Substantia nigra (tissue), 51 donors: ENCODE measurements at places on chromosomes 1 and 21.

DNA sequence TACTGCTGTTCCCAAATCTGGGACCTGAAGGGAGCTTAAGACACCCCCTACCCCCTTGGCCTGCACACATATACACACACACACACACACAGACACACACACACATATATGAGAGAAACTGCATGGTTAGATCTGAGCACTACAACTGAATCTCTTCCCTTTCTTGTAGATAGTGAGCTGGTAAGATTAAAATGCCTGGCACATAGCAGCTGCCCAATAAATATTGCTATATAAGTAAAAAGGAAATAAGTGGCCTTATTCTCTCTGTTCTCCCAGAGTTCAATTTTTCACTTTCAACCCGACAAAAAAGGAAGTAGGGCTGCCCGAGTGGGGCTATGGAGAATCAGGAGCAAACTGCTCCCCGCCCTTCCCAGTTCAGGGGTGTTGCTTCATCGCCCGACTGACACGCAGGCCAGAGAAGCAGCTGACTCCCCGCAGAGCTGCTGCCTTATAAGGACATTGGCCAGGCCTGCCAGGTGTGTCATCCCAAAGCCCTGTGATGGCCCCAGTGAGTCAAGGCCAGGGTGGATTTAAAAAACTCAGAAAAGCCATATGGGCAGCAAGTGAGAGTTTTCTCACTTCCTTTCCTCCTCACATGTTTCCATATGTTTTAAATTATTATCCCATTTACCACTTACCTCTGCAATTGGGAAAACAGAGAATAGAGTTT is 106.5 kb upstream of the SLC44A3 start:
- peak; percentile 14 for DNase-seq

DNA sequence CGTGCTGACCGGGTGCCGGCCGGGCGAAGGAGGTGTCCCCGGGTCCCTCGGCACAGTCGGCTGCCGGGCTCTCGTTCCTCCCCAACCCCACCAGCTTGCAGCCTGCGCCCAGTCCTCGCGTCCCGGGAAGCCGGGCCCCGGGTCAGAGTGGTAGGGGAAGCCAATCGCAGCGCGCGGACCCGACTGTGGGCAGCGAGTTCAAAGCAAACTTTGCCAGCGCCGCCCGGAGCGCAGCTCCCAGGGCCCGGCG is 328 bp downstream of the MYCL start:
- DNase-seq = no peak

- DNase-seq = no peak
These were observed 16.2 kb upstream of the TNFRSF1B start for GRCh38 chr1:12150456-12151200.

DNA sequence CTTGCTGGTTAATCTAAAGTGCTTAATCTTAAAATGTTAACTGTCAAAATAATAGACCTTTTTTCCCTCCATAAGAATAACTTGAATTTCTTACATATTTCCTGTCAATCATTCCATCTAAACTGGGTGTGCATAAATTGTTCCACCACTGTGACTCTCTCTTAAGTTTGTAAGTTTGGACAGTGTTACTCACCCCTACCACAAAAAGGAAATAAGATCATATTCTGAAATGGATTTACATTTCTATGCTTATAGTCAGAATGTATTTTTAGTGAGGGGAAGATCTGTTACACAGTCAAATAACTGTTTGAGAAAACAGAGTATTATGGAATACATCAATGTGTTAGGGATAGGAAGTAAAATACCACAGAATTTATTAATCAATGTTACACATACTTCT is 109.6 kb upstream of the DPYD start:
- no peak for DNase-seq

DNA sequence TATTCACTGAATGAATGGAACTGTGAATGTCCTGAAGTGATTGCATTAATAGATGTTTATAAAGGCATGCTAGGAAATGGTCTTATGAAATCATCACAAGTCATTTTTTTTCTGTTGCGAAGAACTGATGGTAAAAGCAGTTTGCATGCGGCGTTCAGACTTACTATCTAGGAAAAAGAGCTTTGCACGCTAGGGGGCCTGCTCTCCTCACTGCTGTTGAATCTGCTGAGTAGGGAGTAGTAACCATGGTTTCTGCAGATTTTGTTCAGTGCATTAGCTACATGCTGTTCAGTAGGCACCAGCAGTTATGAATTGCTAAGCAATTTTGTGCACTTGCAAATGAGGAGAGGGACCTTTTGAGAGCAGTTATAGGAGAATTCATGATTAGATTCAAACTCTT is 57.9 kb downstream of the CENPF start:
- peak; percentile 49 for DNase-seq

DNA sequence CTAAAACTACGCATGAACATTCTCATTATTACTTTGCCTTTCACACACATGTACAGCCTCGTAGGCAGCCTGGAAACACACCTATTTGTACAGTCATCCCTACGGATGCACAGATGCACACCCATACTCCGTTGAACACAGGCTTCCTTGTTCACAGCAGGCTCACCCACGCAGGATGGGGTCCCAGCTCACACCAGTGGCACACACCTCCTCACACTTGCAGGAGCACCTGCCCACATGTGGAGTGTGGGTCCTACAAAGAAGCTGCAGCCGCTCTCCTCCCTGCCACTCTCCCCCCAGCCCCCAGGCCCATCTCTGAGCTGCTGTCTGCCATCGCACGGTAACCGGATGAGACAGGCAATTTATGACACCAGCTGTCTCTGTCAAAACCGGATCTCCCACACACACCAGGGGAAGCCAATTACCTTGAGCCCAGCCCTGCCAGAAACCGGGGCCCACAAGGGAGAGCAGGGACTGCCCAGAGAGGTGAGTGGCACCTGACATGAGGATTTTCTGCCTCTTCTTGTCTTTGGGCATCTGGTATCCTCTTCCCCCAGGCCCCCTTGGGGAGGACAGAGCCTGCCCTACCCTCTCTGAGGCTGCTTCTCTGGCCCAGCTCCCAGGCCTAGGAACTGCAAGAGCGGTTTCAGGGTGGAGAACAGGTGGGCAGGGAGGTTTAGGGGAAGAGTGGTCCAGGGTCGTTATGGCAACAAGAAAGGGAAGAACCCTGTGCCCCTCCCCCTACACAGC is 175.4 kb downstream of the IGSF21 start:
- DNase-seq = no peak

GRCh38 chr1:234836045-234836681 is 226.2 kb upstream of the IRF2BP2 start:
- DNase-seq = no peak

- no peak for DNase-seq
These were observed 320.2 kb downstream of the ZP4 start for GRCh38 chr1:237570530-237570929.

- DNase-seq = no peak
These were observed 1587.7 kb downstream of the AMY1C start for GRCh38 chr1:105337420-105337819.

- no peak for DNase-seq
These were observed 9.4 kb upstream of the TARBP1 start for GRCh38 chr1:234488054-234489006.

- no peak for DNase-seq
These were observed at the start of gene SH3D21 for GRCh38 chr1:36306210-36306901. Gene SH3D21 (plus strand): TSS chr1:36306368. CDS start chr1:36306421, 53 bp downstream.

DNA sequence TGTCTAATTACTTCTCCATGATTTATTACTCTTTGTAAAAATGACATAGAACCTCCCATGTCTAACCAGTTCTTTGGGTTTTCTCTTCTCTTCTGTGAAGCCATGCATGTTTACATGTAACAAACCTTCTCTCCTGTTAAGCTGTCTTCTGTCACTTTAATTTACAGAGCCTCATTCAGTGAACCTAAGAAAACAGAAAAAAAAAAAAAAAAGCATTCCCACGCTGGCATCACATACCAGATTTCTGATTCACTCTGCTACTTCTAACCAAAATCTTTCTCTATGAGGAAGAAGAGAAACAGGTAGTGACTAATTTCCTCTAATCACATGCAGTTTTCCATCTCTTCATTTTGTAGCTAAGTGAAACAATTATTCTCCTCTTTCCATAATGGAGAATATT is 141.4 kb upstream of the CXADR start:
- no peak for DNase-seq

GRCh38 chr1:218669431-218669830 is 324.3 kb downstream of the TGFB2 start:
- DNase-seq = no peak

DNA sequence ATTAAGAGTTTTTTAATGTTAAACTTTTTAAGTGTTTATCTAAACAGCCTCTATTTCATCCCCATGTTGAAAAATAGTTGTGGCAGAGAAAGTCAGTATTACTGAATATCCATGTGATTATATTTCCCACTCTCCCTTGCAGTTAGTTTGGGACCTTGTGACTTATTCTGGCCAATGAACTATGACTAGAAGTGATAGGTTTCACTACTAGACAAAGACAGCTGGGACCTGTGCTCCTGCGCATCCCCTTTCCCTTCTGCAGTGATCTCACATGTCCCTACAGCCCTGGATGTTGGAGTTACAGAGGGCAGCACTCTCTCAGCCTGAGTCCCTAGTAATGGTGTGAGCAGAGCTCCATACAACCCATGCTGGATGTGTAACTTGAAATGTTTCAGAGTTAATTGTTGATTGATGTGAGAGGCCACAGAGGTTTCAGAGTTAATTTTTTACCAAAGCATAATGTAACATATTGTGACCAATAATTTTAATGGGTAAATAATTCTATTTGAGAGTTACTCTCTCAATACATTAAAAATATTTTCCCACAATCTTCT is 18.7 kb upstream of the SAMD13 start:
- DNase-seq = no peak

GRCh38 chr1:113040041-113040440 is 33.0 kb upstream of the LRIG2 start:
- DNase-seq = no peak

GRCh38 chr21:46111193-46111571 is 13.3 kb downstream of the COL6A2 start:
- DNase-seq = no peak
